NCI-H1105 (cell line): ENCODE measurements at places on chromosomes 7 and 10.

GRCh38 chr7:90751595-90751994 is 155.5 kb downstream of the CDK14 start:
- DNase-seq, result no peak

DNA sequence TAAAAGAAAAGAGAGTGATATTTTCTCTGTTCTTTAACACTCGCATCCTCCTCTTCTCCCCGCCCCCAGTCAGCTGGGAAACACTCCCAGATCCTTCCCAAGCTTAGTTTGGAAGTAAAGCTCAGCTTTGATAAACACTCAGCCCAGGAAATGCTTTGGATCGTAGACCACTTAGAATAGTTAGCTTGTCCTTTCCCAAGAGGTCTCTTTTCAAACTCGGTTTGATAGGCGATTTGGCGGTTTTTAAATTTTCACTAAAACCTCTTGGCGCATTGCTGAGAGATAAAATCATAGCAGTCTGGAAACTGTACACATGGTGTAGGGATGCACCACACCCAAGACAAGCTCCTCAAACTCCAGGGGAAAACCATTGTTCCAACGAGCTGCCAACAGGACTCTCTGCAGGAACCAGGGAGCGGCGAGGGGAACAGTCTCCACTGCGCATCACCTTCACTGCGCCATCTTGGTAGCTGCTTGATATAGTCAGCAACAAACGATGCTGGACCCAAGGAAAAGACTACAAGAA is 22.3 kb downstream of the SMURF1 start:
- DNase-seq, result no peak

- peak; percentile 70 for DNase-seq
Measured at GRCh38 chr10:110634527-110635209, 9.5 kb upstream of the RBM20 start.

- DNase-seq, result no peak
Measured at GRCh38 chr7:116354171-116354545, 143.8 kb downstream of the TES start.

DNA sequence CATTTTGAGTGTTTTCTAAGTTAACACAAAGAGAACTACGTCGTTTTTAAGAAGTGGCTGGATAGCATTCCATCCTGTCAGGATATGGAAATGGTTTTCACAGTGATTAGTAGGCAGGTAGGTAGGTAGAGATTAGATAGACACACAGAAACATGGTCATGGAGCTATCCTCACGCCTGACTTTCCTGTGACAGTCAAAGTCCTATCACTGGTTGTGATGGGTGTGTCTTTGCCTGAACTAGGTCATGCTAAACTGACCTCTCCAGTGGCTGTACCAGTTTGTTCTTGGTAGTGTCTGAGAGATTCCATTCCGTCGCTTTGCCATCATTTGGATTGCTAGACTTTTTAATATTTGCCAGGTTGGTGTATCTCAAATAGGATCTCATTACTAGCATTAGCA is 28.2 kb downstream of the FKBP6 start:
- no peak for DNase-seq

GRCh38 chr10:21514129-21514817 is 11.2 kb downstream of the SKIDA1 start:
- no peak for DNase-seq
